Stimulated activated naive CD4-positive, alpha-beta T cell (primary cell): ENCODE measurements at places on chromosomes 16 and 17.

GRCh38 chr17:44355642-44356099 is 8.0 kb downstream of the FAM171A2 start:
- DNase-seq: no peak

GRCh38 chr17:76687298-76688164 is 23.2 kb downstream of the MXRA7 start:
- no peak for DNase-seq

DNA sequence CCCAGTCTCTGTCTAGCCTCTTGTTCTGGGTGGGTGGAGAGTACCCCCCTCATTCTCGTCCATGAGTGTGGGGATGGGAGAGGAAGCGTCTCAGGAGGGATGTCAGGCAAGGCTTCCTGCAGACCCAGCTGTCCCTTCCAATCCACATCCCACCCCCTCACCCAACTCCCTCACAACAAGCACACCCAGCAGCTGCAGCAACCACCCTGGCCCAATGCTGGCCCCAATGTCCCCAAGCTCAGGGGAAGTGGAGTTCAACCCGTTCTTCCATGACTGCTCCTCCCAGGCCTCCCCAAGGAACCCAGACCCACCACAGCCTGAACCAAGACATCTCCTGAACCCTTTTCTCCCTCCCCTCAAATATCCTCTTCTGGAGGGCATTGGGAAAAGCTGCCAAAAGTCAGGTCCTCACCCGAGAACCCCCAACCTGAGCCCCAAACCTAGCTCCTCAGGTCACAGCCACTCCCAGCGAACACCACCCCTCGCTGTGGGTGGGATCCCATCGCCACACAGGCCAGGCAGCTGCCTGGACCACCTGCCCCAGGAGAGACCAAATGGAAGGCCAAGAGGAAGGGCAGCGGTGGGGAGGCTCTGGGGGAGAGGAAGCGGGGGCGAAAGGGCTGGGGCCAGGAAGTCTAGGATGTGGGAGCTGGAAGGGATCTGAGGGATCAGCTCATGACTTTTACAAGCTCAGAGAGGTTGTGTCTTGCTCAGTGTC is 47.6 kb downstream of the FZD2 start:
- no peak for DNase-seq

DNA sequence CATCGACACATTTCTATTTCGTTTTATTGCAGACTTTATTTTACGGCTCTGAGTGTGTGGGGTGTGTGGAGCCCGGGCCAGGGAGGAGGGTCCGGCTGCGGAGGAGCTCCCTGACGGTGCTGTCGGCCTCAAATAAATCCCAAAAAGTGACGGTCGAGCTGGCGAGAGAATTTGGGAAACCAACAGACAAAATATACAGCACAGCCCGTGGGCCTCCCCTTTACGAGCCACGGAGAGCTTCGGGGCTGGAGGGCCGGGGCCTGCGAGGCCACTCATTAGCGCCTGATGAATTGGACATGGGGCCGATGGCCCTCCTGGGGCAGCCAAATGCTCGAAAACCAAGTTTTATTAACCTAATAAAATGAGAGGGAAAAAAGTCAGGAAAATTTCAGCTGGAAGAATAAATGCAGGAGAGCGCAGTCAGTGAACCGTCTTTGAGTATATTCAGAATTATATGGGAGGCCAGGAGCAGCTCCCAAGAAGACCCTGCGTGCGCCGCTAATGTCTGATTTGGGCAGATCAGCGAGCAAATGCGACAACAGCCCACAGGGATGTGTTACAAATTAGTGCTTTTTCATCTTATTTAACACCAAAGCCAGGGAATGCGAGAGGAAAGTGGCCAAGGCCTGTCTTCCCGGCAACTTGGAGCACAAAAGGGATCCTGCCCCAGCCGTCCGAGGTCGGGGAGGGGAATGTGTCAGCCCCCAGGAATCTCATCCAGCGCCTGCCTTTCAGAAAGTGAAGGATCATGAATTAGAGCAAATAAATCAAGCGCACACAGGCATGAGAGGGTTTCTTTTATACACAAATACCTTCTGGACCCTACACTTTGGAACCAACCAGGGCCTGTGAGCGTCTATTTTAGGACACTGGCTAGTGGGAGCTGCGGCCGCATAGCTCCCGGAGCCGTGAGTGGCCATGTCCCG is 249.1 kb downstream of the C16orf95 start:
- no peak for DNase-seq

- DNase-seq: no peak
These were observed 157.1 kb upstream of the WSCD1 start for GRCh38 chr17:5913032-5913531.

- no peak for DNase-seq
These were observed 115.6 kb downstream of the GNAO1 start for GRCh38 chr16:56306690-56307533.

GRCh38 chr17:61380836-61381525 is 18.7 kb upstream of the TBX2 start:
- DNase-seq: no peak

DNA sequence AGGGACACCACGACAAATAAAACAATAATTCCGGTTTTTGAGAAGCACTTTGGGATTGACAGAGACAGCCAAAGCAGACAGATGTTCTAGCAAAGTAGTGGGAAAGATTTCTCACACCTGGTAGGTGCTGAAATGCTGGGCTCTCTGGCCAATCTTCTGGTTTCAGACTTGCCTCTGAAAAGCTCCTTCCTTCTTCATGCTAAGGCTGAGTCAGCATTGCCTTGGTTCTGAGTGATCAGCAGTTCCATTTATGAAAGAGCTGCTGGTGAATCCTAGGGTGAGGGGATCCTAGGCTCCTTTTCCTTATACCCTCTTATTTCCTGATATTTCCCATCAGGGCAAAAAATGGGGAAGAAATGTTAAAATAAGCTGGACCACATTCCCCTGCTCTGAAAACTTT is 268.7 kb upstream of the SALL1 start:
- DNase-seq: no peak

GRCh38 chr16:2282866-2283555 is 15.1 kb upstream of the RNPS1 start:
- DNase-seq: no peak

GRCh38 chr17:27457731-27458523 is 1.7 kb downstream of the KSR1 start:
- no peak for DNase-seq

GRCh38 chr16:78522327-78522726 is 422.9 kb downstream of the WWOX start:
- no peak for DNase-seq

- peak; percentile 87 for DNase-seq
These were observed 324.7 kb downstream of the SEC14L1 start for GRCh38 chr17:77465358-77466041.

- DNase-seq: no peak
These were observed 20.3 kb upstream of the NACA2 start for GRCh38 chr17:61611323-61611722.

GRCh38 chr17:5309851-5310250 is 27.8 kb downstream of the RABEP1 start:
- no peak for DNase-seq

DNA sequence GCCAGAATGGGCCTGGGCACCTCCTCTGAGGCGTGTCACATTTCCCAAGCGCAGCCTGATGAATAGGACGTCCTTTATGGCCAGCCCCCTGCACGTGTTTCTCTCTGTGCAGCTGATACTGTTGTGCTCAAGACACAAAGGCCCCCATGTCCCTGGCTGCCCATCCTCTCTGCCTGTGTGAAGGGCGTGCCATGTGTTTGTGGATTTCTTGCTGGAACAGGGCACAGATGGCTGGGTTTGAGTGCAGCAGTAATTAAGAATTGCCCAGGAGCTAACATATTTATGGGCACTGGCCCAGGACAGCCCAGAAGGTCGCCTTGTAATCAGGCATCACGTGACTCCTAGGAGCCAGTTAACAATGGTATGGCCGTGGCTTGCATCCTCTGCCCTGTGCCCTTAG is 181.1 kb downstream of the CCDC182 start:
- no peak for DNase-seq

DNA sequence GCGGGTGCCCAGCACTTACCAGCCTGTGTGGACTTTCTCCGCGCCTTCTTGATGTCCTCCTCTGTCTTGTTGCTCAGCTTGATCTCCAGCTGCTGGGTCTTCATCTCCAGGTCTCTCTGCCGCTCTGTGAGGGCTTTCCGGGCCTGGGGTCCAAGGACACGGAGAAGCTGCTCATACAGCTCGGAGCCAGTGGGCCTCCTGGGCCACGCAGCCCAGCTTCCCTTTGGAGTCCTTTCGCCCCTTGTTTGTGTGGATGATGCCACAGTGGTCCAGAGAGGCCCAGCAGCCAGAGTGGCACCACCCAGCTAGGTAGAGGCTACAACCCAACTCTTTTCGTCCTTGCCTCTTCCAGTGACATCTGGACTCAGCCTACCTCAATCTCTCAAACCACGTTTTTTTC is 20.4 kb upstream of the RCVRN start:
- DNase-seq: no peak
